ENCODE measurements at places on chromosomes 2 and 18.

- DNase-seq: no peak
Measured at GRCh38 chr2:233010569-233011267, 2.3 kb downstream of the NGEF start.

DNA sequence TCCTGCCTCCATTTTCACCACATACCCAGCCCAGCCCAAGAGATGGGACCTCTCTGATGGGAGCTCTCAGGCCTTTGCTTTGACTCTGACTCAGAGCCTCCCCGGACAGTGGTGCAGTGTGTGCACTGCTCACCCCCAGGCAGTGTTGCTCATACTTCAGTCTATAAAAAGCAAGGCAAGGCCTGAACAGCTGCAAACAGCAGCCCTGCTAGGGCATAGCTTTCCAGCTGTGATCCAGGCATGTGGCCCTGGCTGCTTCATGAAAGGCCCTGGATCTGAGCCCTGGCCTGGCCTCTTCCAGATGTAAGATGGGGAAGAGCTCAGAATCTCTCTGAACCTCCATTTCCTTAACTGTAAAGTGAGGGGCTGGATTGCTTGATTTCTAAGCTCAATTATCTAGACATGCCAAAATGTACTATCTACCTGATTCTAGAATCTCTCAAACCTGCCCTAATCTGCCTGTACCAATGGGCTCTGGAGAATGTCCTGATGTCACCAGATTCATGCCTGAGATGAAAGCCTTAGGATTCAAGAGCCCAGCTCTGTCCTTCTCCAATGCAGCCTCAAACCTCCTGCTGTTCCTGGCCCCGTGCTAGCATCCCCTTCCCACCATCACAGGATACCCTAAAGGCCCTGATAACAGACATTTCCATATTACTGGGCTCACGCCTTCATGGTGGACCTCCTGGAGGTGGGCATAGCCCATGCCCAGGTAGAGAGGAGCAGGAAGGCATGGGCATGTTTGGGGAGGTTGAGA is 206.9 kb downstream of the ARL4C start:
- no peak for DNase-seq

- no peak for DNase-seq
Measured at GRCh38 chr2:86393521-86394491, 47.4 kb upstream of the KDM3A start.

GRCh38 chr2:227817850-227818674 is 4.4 kb downstream of the CCL20 start:
- no peak for DNase-seq

DNA sequence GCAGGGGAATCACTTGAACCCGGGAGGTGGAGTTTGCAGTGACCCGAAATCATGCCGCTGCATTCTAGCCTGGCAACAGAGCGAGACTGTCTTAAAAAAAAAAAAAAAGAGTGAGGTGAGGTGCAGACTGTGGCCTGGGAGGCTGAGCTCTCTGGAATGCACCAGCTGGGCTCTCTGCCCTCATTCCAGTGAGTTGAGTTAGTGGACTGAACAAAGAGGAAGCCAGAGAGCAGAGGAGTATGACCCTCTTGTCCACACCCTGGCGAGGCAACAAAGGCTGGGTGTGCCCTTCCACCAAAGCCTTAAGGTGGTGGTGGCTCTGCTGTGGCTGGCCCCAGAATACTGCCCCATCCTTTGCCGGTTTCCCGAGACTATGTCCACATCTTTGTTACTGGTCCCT is 71.3 kb upstream of the ACKR3 start:
- no peak for DNase-seq

DNA sequence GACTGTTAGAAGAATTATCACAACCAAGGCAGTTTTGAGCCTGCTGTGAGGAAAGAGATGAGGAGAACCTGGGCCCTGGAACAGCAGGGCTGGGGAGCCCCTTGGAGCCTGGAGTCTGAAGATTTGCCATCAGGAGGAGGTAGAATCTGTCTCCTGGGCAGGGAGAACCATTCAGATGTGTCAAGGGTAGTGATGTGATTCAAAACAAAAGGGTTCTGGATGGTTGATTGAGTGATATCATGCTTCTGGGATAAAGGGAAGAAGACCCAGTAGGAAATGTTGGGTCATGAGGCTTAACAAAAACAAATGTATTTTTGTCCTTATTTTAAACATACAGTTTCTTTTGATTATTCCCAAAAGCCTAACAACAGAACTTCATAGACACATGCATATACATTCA is 28.6 kb downstream of the RNF144A start:
- DNase-seq: no peak

DNA sequence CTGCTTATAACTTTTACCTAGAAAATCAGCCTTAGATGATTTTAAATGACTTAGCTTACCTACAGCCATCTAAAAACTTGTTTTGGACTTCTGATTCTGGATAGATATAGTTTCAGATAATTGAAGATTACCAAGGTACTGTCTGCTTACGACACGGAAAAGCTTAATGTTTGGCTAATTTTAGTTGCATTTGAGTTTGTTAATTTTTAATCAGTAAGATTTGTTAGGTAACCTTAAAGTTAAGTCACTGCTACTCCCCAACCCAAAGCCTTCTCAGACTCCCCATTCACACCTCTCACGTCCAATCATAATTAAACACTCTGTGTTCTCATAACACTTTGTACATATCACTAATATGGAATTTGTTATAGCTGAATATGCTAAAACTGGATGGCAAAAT is 190.6 kb upstream of the VWC2L start:
- no peak for DNase-seq

GRCh38 chr2:240905176-240905781 is 857 bp upstream of the CROCC2 start:
- DNase-seq: no peak

- DNase-seq: no peak
Measured at GRCh38 chr2:31202833-31203232, 14.5 kb downstream of the CAPN14 start.

DNA sequence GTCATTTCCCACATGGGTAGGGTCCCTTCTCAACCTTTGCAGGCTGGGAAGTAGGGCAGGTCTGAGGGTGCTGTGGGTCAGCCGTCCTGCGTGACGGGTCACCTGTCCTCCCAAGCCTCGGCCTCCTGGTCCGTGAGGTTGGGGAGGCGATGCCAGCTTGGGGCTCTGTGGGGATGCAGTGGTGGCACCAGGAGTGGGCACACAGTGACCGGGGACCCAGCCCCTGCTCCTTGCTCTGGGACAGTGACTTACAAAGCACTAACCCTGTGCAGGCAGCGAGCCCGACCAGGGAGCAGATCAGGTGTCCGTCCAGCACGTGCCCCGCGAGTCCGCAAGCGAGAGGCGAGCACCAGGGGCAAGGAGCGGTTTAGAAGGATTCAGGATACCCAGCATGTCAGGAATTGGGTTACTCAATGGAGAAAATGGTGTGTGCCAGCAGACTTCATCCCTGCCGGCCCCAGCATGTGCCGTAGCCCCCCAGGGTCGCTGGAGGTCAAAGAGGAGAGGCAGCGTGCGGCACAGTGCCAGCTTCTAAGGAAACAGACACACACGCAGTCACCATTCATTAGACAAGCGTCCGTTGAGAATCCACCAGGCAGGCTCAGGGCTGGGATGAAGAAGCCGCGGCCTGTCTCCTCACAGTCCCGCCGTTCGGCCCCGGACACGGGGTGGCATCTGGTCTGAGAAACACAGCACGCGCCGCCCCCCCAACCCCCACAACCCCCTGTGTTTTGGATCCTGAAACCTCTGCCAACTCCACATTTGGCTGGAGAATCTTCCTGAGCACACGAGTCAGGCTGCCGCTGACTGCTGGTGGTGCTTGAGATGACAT is 11.7 kb downstream of the COLEC11 start:
- DNase-seq: no peak

GRCh38 chr2:108240966-108241365 is 1.2 kb downstream of the SULT1C3 start:
- DNase-seq: no peak
